ENCODE measurements at places on chromosomes 3 and 15. TPM values are rescaled to one million over a fixed set of nuclear protein-coding genes. Genes with fewer than 3 reads are reported as not detected.

The RAD18 gene
- 29.9 TPM for total RNA-seq

The LMOD3 gene
- not detected for total RNA-seq

The GOLGA8G gene
- total RNA-seq = not detected

The MRAS gene
- not detected for total RNA-seq

The SLC35A5 gene
- total RNA-seq = 21.7 TPM

The LRRC31 gene
- not detected for total RNA-seq

The CLDN16 gene
- not detected for total RNA-seq

The KBTBD12 gene
- not detected for total RNA-seq

The PTH1R gene
- not detected for total RNA-seq

The DNAH12 gene
- total RNA-seq = 0.06 TPM

The OR5K2 gene
- total RNA-seq = not detected

The HIGD2B gene
- total RNA-seq = not detected

The ZDHHC19 gene
- not detected for total RNA-seq
